ENCODE measurements at places on chromosomes 2 and 18.

GRCh38 chr18:43061816-43062215 is 53.7 kb downstream of the RIT2 start:
- DNase-seq: no peak

DNA sequence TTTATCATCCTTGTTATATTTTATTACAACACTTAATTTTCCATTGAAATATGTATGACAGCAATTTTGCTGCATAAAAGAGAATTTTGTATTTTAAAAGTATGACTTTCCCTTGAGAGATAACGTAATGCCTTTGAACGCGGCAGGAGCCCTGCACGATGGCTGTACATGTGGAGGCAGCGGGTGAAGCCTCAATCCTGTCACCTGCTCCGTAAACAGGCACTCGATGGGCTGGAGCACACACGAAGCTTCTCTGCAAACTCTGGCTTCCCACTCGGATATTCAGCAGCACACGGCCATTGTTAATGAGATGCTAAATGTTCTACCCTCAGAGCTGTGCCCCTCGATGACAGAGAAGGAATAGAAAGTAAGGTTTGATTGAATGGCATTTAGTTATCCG is 184.4 kb downstream of the RTP5 start:
- no peak for DNase-seq

- no peak for DNase-seq
These were observed 106.1 kb upstream of the PPP1CB start for GRCh38 chr2:28645553-28645952.

DNA sequence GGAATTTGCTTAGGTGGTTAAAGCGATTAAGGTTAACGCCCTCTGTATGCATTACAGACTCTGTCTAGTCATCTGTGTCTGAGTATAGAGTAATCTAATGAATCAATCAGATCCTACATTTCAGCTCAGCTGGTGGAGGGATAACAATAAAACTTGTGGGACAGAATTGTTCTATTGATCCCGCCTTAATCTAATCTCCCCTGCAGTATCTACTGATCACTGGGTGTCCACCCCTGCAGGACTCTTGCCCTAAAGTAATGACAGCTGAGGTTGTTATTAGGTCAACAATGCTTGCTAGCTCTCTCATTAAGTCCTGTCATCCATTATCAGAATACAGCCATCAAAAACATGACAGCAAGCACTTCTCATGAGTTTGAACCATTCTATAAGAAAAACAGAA is 462.6 kb upstream of the TMEFF2 start:
- DNase-seq: no peak

GRCh38 chr2:199926806-199927205 is 15.7 kb downstream of the C2orf69 start:
- DNase-seq: no peak

DNA sequence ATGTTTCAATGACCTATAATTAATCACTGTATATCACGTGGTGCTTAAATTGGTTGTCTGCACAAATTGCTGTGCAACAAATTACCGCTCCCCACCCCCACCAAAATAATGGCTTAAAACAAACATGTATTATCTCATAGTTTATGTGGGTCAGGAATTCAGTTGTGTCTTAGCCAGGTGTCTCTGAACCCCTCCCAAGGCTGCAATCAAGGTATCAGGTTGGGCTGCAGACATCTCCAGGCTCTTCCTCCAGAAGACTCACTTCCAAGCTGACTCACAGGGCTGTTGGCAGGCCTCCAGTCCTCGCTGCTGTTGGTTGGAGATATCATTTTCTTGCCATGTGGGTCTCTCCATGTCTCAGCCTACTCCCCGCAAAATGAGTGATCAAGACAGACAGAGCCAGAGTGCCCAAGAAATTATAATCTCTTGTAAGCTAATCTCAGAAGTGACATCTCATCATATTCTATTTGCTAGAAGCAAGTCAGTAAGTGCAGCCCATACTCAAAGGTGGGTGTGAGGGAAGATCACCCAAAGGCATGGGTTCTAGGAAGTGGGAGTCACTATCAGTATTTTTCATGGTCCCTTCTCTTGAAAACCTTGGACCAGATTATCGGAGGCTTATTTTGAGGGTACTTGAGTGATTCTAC is 38.4 kb downstream of the SPC25 start:
- DNase-seq: no peak

DNA sequence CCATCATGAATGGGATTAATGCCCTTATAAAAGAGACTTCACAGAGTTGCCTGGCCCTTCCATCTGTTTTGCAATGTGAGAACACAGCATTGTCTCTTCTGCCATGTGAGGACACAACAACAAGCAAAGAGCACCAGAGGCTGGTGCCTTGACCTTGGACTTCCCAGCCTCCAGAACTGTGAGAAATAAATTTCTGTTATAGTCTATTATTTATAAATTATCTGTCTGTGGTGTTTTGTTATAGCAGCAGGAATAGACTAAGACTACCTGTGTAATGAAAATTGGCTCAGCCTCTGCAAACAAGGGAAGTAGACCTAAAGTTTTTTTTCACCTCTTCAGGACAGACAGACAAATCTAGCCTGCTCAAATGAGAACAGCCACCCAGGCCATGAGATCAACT is 19.3 kb upstream of the ZC3H15 start:
- DNase-seq: no peak

DNA sequence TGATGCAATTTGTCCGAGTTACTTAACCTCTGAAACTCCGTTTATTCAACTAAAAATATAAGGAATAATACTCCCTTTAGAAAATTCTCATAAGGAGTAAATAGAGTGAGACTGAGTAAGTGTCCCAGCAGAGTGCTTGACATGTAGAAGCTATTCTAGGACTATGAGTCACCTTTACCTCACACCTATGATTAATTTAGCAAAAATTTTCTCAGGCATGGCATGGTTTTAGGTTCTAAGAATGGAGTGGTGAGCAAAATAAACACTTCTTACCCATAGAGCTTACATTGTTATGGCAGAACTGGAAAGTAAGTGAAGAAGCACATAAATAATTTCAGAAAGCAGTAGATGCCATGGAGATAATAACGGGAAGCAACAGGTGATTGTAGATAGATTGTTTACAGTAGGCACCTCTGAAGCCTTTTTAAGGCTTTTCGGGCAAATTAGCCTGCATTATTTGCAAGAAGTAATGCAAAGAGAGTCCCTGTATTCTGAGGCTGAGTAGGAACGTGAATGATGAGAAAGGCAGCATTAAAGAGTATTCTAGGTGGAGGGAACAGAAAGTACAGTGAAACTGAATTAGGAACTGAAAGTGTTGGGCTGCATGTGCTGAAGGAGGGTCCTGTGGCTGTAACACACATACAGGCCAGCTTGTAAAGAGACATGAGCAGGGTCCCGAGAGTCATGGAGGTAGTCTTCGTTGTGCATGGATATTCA is 209.2 kb downstream of the ZNF407 start:
- no peak for DNase-seq

- DNase-seq: no peak
These were observed 573 bp downstream of the STAM2 start for GRCh38 chr2:152175012-152175367.

GRCh38 chr2:134078354-134078753 is 175.5 kb upstream of the MGAT5 start:
- DNase-seq: no peak

DNA sequence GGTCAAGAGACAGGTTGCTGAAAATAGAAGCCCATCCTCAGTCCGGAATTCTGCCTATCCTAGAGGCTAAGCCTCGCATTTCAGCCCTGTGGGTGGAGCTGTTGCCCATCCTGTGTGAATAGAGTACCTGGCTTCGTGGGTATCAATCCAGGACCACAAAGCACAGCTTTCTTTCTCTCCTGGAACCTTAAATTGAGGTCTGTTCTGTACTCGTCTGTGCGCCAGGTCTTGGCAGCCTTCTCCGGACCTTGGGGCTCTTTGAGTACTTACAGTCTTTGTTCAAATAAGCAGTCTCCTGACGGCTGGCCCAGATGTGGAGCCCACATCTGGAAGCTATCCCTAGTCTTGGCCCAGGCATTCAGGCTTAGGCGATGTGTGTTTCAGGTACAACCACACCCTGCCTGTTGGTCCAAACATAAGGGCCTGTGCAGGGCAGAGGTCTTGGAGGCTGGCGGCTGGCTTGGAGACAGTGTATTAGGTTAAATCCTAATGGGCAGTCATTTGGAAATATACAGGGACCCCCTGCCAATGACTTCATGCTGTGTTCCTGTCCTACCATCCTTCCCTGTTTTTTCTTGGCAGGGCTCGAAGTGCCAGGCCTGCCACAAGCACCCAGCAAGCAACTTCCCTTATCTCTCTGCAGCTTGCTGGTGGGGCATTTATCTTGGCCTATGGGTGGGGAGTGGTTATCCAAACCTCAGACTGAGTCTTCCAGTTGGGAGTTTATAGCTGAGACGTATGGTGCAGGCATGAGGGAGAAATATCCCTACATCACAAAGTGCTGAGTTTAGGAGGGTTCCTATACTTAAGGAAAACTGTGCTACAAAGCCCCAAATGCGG is 294.1 kb downstream of the BCL2 start:
- no peak for DNase-seq

- DNase-seq: no peak
These were observed 12.6 kb upstream of the CXCR4 start for GRCh38 chr2:136130511-136130910.

GRCh38 chr2:219466816-219467735 is 31.6 kb upstream of the GMPPA start:
- no peak for DNase-seq

DNA sequence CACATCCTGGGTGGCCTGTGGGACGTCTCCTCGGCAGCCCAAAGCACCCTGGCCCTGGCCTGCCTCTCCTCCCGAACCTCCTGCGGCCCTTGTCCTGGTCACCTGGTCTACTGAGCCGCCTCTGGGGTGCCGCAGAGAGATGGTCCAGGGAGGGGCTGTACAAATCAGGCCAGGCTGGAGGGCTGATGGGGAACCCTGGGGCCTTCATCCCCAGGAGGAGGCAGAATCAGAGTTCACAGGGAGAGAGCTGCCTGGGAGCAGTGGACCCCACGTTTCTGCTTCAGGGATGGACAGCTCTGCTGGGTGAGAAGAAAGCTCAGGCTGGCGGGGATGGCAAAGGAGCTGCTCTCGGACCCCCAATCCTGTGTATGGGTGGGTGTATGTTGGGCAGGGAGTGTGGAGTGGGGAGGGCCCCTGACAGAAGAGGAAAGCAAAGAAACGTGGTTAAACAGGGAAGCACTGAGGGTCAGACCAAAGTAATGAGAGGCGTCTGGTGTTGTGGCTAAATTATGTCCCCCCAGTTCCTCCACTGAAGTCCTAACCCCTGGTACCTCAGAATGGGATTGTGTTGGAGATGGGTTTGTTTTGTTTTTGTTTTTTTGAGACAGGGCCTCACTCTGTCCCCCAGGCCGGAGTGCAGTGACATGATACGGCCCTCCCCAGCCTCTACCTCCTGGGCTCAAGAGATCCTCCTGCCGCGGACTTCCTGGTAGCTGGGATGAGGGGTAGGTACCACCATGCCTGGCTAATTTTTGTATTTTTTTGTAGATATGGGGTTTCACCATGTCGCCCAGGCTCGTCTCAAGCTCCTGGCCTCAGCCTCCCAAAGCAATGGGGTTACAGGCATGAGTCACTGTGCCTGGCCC is 73.4 kb upstream of the SMAD7 start:
- no peak for DNase-seq
